Esophagus muscularis mucosa (tissue), 4 donors: ENCODE measurements at places on chromosomes 5 and 9.

DNA sequence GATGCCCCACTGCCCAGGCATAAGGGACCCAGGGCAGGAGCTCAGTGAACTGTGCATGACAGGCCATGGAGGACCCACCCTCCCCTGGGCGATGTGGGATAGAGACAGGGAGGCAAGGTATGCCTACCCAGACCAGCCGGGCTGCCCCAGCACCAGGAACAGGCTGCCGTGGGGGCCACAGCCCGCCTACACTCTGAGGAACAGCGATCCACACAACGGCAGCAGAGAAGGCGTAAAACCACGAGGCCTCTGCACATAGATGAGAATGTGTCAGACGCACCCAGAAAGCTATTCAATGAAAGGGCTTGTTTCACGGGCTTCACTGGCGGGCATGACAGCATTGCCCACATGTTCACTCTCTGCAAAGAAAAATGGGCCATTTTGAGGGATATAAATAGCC, 49.5 kb downstream of the SEMA4D start:
- DNase-seq = no peak

GRCh38 chr9:108850293-108850897, 5.4 kb downstream of the ACTL7B start:
- DNase-seq = no peak

DNA sequence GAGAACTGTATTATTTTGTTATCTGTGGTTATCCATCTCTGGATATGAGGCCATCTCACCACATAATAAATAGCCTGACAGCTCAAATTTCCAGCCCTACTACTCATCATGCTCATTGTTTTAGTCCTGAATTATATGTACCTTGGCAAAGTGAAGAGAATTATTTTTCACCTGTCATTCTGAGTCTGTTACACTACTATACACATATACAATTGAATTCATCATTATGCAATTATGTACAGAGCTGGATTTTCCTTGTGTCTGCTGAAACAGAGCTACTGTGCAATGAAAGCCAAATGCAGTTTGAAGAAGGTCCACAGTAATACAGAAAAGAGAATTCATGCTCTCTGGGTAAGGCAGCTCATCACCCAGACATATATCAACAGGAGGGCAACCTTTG, 28.5 kb downstream of the ESM1 start:
- no peak for DNase-seq

DNA sequence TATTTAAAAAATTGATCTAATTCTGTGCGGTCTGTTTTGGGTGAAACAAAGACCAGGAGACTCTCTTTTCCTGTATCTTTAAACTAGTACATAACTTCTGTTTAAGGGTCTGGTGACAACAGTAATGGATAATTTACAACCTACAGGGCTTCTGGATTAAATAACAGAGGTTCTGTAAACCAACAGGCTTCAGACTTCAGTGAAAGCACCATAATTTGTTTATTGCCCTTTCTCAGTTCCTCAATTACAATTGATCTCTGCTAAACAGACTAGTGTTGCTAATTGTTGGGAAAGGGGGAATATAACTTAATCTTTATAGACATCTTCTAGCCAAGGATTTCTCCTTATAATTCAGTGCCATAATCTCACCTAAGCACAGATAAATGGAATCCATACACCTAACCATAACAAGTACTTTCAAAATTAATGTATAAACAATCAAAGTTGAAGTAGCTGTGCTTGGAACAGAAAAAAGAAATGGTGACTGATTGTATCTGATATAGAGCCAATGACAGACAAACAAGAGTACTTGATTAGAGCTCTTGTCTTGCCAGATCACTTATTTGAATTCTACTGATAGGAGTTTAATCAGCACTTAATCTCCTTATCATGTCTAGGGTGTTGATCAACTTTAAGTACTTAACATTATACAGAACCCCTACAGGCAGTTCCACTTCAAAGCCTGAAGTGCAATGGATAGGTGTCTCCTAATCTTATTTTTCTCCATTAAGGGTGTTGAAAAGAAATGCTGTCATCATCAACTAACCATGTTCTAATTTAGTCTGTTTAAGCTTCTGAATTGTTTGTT, 536.0 kb downstream of the NR2F1-AS1 start:
- no peak for DNase-seq

DNA sequence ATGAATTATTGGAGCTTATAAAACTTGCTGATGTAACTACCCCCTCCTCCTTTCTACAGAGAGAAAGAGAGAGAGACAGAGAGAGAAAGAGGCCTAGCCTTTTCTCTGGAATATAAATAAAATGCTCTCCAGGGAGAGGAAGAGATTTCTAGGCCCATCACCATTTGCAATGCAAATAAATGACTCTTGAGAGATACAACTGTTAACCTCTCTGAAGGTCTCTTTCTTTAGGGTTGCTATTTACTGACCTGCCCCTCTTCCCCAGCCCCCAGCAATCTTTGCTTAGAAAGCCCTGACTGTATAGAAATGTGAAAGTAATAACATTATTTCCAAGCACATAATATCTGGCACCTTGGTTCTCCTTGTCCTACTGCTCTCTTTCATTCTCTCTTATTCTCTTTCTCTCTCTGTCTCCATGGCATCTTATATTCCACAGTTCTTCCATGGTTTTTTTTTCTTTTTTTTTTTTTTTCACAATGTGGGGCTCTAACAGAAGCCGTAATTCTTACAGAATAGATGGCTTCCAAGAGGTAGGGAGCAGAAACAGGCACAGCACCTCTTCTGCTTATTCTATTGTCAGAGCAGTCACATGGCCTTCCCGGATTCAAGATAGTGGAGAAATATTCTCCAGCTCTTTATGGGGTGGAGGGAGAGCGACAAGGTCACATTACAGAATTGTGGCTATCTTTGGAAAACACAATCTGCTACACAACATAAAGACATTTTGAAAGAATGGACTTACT, 1087.9 kb upstream of the NUDT12 start:
- no peak for DNase-seq

GRCh38 chr9:109473329-109473728, 24.8 kb downstream of the PTPN3 start:
- DNase-seq = no peak

DNA sequence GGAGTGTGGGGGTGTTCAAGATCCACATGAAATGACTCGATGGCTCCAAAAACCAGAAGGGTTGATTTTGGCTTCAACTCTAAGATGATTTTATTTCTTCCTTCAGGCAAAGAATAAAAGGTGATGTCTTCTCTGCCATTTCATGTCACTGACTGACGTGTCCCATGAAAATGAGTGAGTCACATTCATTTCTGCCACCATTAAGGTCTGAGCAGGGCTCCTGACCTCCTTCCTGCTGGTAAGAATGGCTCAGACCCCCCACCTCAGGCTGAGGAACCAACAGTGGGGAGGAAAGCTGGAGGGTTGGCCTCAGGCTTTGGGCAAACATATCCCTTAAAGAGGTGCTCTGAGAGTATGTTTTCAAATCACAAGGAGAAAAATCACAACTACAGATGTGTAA, 53.9 kb upstream of the ZNF354A start:
- DNase-seq = no peak

DNA sequence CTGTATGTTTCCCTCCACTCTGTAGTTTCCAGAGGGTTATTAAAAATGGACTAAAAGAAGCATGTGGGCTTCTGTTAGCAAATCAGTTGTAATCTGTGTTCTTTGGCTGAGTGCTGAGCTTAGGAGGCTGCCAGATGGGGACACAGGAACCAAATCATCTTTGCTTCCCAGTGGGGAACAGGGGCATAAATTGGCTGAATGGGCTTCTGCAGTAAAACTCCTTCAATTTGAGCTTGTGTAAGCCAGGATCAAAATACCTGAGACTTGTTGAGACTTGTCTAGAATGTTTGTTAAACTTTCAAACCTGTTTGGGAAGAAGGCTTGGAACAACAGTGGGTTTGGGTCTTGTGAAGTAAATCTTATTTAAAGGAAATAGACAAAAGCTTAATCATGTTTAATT, 32.2 kb upstream of the TNFAIP8 start:
- no peak for DNase-seq

DNA sequence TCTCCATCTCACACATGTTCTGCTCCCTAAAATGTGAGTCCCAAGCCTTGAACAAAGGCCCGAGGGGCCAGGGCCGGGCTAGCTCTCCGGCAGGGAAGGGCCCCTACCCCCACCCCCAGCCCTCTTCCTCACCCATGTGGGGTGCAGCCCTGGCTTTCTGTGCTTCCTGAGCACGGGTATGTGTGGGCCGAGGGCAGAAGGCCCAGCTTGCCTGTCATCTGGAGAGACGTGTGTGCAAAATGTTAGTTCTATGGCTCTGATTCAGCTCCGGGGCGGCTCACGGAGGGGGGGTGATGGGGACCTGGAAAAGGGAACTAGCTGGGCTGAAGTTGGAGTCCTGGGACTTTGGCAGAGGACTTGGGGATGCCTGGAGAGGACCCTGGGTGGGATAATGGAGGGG, 90.3 kb upstream of the ARAP3 start:
- DNase-seq = no peak

DNA sequence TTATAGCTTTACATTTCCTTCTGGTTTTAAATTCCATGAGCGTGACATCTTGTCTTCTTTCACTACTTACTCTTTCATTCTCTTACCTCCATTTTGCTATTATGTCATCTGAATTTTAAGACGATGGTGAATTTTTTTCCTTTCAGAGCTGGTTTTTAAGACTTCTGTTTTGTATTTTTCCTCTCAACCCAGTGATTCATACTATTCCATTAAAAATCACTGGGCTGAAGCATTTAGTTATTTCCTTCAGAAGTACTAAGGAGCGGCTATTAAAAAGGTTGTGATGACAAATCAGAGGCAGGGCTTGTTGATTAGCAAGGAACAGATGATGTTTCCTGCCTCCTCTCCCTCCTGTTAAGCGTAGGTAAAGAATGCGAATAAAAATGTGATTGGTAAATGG, 16.5 kb downstream of the AGXT2 start:
- DNase-seq = no peak
